ENCODE measurements at places on chromosomes 5 and 9.

- no peak for DNase-seq
Measured at GRCh38 chr9:130689937-130690700, 3.5 kb upstream of the EXOSC2 start.

- no peak for DNase-seq
Measured at GRCh38 chr9:38298904-38299303, 93.6 kb upstream of the ALDH1B1 start.

- DNase-seq: no peak
Measured at GRCh38 chr5:128877476-128877875, 87.8 kb upstream of the SLC27A6 start.

DNA sequence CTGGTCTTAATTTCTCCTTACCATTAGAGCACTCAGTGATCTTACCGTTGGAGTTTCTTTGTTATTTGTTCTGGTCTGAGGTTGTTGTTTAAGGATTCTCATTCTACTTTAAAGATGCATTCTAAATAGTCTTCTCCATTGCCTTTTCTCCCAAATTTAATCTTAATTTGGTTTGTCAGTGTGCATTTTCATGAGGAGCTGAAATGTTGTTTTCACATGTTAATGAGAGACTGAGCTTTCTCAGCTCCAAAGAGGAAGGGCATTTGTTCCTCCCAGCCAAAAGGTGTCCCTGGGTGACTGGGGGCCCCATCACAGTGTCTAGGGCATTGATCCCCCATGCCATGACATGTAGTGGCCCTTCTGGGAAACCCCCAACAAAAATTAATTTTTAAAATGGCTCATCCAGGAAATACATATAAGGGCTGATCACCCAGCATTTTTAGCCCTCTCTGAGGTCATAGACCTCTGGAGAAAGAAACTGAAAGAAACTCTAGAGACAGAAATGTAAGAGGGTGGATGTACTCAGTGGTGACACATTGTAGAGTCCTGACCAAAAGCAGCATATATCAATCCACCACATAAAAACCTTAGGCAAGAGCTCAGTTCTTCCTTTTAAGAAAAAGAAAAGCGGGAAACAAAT is 240.4 kb upstream of the RAI14 start:
- DNase-seq: no peak

- no peak for DNase-seq
Measured at GRCh38 chr5:35794328-35794619, 62.4 kb upstream of the IL7R start.

DNA sequence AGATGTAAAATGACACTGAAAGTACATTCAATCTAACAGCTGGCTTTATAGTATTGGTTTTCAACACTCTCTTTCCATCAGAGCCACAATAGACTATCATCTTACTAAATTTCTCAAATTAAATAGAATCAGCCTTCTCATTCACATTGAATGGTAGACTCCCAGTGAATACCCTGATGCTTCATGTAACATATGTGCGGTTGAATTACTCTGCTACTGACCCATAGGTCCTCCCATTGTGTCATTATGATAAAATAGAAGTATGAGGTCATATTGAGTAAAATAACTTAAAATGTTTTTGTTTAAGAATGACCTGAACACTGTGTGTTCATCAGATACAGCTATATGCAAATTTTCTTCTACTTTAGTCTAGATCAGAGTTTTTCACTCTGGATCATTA is 75.9 kb upstream of the ADAMTSL1 start:
- no peak for DNase-seq

- DNase-seq: no peak
Measured at GRCh38 chr5:52789851-52790250, 2.1 kb downstream of the ITGA1 start.

DNA sequence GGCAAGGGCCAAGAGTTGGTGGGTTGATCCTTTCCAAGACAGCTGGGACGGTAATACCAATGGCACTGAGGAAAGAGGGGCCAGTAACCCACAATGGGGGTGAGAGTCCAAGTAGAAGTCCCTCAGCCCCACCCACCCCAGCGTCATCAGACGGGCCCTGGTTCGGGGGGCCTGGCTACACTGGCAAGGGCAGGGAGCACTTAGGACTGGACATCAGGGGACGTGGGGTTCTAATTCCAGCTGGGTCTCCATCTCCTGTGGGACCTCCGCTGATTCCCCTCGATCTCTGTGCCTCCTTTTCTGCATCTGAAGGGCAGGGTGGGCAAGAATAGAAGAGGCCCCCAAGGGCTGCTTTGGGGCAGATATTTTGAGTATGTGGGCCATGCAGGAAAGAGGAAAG is 53.5 kb upstream of the FCN1 start:
- no peak for DNase-seq

GRCh38 chr5:135220394-135221186 is 178.4 kb downstream of the MACROH2A1 start:
- no peak for DNase-seq

GRCh38 chr5:114237766-114238165 is 124.1 kb upstream of the KCNN2 start:
- no peak for DNase-seq

DNA sequence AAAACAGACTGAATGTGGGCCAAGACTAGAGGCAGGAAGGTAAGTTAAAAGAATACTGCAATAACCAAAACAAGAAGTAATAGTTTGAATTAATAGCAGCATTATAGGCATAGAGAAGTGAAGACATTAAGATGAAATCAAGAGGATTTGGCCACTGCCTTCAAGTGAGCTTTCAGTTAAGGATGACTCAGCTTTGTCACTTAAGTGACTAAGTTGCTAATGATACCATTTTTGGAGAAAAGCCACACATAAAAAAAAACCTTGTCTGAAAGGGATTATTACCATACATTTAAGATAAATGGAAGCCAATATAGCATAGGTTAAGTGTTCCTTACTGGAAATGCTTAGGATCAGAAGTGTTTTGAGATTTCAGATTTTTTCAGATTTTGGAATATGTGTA is 57.0 kb downstream of the ECPAS start:
- DNase-seq: no peak

- no peak for DNase-seq
Measured at GRCh38 chr9:127758843-127759242, 19.6 kb downstream of the SH2D3C start.

- no peak for DNase-seq
Measured at GRCh38 chr9:76707510-76707909, 56.7 kb upstream of the PCA3 start.

DNA sequence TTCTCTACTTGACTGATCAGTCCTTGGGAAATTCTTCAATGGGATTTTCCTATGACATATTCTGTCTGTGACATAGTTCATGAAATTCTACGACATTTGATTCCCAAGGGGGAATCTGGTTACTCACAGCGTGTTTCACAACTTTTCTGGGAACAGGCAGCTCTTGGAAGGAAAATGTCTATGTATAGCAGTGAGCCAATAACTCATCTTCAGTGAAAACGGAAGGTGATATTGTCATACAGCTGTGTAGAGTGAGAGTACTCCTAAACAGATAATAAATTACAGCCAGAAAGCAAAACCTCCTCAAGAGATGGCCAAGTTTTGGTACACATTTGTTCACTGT is 91.4 kb downstream of the C9orf152 start:
- no peak for DNase-seq

- no peak for DNase-seq
Measured at GRCh38 chr9:72326641-72327040, 38.4 kb downstream of the ZFAND5 start.

DNA sequence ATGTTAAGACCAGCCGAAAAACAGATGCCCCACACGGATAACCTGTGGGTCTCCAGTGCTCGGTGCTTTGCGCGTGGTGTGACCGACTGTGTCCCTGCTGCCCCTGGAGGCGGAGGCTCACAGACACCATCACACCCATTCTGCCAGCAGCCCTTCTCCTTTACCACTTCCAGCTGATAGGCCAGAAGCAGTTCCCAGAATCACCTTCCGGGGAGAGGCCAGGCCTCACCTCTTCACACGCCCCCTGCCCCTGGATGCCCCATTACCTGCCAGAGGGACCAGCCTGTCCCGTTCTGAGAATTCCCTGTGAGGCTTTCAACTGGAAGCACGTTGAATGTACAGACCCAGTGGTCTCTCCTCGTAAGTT is 21.6 kb upstream of the LRRC14B start:
- no peak for DNase-seq

Measured in caudate nucleus (tissue), 63 donors.